ENCODE measurements at places on chromosomes 2 and 18.

DNA sequence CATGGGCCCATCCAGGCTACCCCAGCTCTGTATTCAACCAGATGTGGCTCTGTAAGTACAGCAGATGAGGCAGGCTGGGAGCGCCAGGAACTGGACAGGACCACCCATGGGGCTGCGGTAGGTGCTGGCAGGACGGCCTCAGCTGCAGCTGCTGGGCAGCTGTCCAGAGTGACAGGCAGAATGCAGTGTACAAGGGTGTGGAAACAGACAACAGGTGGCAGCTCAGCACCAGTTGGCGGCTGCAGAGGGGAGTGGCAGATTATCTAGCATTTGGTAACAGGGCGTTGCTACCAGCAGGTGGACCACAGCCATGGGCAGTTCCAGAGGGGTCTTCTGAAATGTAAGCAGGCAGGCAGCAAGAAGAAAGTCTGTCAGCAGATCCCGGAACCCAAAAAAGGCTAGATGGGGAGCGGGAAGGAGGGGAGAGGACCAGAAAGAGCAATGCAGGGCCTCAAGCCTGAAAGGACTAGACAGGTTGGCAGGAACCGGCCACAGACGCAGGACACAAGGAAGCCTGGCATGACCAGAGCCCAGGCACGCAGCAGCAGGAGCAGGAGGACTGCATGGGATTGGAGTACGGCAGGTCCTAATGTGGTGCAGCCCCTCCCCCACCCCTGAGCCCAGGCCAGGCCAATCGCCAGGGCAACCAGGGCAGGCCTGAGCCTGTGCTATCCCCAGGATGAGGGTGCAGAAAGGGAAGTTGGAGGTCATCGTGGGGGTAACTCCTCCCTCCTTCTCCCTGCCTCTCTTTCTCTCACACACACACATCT lies 24.7 kb downstream of the PKDCC start:
- DNase-seq, result peak; percentile 54

DNA sequence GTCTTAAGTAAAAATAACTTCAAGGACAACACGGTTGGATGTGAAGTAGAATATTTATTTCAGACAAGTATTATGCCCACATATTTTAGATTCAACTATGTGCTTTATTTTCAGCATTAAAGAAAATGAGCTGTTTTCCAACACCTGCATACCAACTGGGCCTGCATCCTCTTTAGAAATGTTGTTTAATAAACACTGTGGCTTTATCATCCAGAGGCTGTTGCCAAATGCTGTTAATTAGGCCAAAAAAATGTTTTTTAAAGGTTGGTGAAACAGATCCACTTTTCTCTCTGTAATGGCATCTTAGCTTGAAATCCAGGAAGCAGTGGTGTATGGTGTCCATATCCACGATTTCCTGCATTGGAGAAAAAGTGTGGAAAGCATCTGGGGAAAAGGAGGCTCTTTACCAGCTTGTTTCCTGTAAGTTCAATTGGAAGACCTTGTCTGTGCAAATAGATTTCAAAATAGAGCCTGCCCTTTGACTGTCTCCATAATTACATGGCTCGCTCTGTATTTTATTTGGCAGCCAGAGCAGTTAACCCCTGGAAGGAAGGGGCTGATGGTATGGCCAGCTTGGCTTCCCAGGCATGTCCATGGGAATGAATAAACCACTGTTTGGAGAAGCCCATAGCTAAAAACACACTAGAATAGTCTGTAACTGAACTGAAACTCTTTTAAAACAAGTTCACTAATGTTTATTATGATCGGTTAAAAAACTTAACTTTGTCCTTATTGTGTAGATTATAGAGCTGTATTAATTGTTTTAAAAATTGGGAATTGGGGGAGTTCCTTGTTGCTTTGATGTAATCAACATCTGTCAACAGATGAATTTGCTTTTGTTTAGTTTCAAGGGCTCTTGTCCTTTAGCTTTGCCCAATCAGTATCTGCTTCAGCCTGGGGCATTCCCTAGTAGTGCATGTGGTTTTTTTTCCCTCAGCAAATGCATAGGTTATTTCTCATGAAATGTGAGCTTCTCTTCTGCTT lies 33.0 kb upstream of the DLX1 start:
- peak; percentile 62 for DNase-seq

GRCh38 chr2:65737452-65738011 lies 305.1 kb upstream of the SPRED2 start:
- DNase-seq, result no peak

GRCh38 chr2:46066601-46067000 lies 230.6 kb upstream of the EPAS1 start:
- DNase-seq, result no peak

GRCh38 chr2:154699575-154699930 lies 1.1 kb downstream of the KCNJ3 start:
- DNase-seq, result peak; percentile 28

DNA sequence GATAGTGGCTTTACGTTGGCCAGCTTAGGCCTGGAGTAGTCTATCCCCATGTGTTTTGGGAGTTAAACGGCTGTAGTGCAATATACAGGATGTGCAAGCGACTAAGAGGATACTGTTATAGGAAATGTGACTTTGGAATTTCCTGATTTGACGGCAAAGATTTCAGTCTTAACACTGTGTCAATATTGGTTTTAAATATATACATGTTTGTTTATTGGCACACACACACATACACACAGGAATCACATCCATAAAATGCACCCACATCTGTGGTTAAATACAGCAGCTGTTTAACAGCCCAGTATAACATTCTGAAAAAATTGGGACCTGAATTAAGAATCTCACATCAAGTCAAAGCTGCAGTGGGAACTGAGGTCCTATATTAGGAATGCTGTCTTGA lies 347.1 kb downstream of the TXNL1 start:
- DNase-seq, result no peak

DNA sequence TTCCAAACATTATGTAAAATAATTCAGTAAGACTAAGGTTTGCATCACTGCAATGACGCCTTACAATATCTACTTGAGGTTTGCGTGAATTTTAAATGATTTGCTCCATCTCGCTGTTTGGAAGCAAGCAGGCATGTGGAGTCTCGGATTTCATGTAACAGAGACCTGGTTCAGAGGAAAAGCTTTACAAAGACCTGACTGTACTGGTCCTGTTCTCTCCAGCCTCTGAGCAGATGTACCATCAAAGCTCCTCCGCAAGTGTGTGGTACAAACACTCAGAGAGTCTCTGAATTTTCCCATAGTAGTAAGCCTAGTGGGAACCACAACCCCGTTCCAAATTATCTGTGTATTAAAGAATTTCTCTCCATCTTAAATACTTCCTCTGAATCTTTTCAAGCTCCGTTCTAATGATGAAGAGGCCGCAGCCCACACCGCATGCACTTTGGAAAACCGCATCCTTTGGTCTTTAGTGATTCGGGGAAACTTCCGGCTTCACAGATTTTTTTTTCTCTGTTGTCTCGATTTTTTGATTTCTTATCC lies 728.1 kb upstream of the SOX11 start:
- no peak for DNase-seq

DNA sequence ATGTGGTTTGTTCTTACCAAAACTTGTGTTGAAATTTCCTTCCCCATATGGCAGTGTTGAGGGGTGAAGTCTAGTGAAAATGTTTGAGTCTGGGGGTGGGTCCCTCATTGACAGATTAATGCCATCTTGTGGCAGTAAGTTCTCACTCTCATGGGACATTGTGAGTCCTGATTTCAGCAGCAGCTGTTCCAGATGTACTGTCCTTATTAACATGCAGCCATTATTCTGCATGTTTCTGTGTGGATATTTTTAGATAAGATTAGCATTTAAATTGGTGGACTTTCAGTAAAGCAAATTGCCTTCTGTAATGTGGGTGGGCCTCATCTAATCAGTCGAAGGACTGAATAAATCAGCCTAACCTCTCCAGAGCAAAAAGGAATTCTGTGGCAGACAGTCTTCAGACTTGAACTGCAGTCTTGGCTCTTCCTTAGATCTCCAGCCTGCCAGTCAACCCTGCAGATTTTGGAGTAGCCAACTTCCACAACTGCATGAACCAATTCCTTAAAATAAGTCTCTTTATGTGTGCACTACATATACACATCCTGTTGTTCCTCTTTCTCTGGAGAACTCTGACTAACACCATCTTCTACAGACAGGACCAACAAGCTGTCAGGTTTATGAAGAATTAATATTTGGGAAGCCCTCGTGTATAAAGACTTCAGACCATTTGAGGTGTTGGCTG lies 138.7 kb upstream of the ZNF516 start:
- no peak for DNase-seq

DNA sequence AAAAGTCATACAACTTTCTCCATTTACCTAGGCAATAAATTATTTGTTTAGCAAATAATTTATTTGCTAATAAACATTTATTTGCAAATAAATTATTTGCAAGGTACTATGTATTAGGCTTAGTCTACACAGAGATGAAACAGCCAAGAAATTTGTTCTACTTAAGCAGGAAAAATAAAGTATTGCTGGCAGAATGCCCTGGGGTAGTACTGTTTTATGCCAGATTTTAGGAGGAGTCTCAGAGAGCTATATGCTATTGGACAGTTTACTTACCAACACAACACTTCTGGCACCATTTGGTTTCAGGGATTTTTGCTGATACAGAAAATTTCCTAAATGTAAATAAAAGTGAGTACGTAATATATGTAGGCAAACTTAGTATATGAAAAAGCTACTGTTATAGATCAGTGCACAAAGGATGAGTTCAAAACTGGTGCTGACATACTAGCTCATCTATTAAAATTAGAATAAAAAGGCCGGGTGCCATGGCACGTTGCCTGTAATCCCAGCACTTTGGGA lies 23.2 kb upstream of the CDKL4 start:
- no peak for DNase-seq

- peak; percentile 73 for DNase-seq
These were observed 44.6 kb downstream of the HAUS1 start for GRCh38 chr18:46148810-46149209.

- DNase-seq, result no peak
These were observed 119.1 kb upstream of the OTX1 start for GRCh38 chr2:62931536-62931935.

GRCh38 chr18:69400253-69400975 lies at the start of gene DOK6:
TSS of gene DOK6 (plus strand) at chr18:69400888.
- peak; percentile 87 for DNase-seq

DNA sequence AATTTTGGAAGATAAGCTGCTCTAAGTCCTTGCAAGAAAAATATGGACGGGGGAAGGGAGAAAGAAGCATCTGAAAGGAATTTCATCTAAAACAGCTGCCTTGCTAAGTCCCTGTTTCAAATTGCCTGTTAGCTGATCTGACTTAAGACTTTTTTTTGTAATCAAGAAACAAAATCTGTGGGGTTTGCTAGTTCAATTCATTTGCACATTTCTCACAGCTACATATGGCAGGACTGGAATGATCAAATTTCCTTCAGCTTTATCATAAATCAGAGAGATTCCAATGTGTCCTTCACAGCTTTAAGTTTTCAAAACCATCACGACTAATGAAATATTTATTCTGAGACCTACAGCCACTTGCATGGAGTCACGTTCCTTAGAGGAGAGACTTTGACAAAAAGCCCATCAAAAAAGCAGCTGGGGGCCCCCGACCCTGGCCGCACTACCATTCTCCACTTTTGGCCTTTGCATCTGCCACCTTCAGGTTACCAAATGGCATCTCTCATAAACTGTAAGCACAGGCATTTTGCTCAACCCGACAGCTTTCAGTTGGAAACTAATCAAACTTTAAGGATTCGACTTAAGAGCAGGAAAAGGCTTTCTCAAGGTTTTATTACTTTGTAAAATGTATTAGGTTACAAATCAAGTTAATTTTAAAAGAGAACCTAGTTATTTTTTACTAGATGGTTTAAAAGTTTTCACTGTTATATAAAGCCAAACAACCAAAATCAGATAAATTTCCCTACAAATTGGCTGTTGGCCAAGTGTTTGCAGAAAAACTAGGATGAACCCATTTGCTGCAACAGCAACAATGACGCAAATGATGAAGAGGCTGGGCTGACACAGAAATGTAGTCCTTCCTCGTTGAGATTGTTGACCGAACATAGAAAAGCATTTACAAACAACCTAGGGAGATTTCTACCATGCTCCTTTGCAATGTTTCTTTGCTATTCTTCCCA lies 100.4 kb upstream of the RND3 start:
- no peak for DNase-seq

DNA sequence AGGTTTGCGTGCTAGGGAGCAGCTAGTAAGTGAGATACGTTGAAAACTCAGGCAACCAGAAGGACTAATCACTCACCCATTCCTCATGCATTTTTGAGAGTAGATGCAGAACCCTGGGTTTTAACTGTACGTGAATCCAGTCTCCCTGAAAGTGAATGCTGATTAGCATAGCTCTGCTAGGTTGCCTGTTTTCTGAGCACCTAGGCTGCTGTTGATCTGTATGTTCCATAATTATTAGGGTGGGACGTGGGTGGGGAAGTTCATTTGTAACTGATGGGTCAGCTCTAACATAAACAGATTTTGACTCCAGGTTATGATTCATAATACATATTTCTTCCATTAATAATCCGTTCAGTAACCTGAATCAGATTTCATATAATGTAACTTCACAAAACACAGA lies 379.0 kb upstream of the FANCL start:
- DNase-seq, result no peak

DNA sequence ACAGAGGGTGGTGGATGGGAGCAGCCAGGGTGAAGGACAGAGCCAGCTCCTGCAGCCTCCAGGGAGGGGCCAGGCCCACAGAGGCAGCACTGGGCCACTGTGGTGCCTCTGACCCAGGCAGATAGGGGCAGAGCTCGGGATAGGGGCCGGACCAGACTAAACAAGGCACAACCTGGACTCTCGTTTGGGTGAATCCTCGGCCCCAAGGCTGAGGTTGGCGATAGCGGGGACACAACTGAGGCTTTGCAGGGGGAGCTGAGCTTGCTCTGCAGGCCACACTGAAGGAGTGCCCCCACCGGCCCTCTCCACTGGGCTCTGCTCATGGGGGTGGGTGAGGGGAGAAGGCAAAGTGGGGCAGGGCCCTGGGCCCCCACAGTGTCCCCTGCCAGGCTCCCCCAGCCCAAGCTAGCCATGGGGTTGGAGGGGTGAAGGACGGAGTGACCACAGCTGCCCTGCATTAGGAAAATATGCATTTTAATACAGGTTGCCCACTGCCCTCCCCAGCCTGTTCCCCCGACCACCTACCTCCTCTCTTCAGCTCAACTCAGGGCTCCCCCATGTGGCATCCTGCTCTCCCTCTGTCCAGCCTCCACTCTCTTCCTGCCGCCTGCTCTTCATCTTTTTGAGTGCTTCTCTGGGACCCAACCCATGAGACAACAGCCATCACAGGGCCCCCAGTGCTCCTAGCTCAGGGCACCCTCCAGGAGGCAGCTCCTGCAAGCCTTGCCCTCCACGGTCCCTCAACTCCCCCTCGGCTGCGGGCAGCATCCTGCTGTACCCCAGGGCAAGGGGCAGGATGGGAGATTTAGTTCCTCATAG lies 152.8 kb downstream of the INHBB start:
- no peak for DNase-seq

GRCh38 chr2:240383871-240384700 lies 51.4 kb upstream of the GPC1 start:
- no peak for DNase-seq

- DNase-seq, result no peak
These were observed 57.5 kb downstream of the OSR1 start for GRCh38 chr2:19300961-19301360.

- no peak for DNase-seq
These were observed 13.9 kb upstream of the NFATC1 start for GRCh38 chr18:79381811-79382311.
